Activated CD8-positive, alpha-beta T cell treated with anti-CD3 and anti-CD28 coated beads for 36 hours (primary cell): ENCODE measurements at places on chromosomes 16 and 17. TPM values are rescaled to one million over a fixed set of nuclear protein-coding genes. Genes with fewer than 3 reads are reported as not detected.

Gene GPR139
- total RNA-seq, result not detected

Gene PRKCB
- 101 TPM for total RNA-seq

Gene AATK
- total RNA-seq, result 0.63 TPM

Gene MYH8
- total RNA-seq, result not detected

- DNase-seq, result no peak
Measured at GRCh38 chr17:56890390-56890789, 23.5 kb downstream of the TRIM25 start.

- DNase-seq, result no peak
Measured at GRCh38 chr16:81707411-81708265, 71.5 kb upstream of the PLCG2 start.

GRCh38 chr17:16920628-16921020, 51.3 kb downstream of the TNFRSF13B start:
- no peak for DNase-seq

DNA sequence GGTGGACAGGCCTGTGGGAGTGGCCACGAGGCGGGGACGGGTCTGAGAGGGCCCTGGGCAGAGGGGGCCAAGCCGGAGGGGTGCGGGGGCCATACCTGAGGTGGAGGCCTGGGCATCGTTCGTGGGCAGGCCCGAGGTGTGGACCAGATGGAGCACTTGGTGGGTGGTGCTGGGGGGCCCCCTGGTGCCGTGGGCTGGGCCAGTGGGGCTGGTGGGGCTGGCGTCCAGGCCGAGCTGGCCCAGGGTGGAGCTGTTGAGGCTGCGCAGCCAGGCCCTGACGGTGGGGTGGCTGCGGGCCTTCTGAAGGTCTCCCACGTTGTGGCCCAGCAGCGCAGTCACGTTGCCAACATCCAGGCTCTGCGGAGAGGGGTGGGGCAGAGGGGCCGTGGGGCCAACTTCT, 9.4 kb downstream of the MSLN start:
- no peak for DNase-seq

- no peak for DNase-seq
Measured at GRCh38 chr16:64269756-64270155, 852.1 kb downstream of the CDH11 start.
